ENCODE measurements at places on chromosomes 1 and 21.
A peak's percentile ranks its signal among the peaks of the same experiment; 100 is the strongest.

- no peak for DNase-seq
Measured at GRCh38 chr21:37874904-37875780, 41.1 kb downstream of the KCNJ6 start.

GRCh38 chr1:1237874-1238701 lies 6.1 kb downstream of the B3GALT6 start:
- no peak for DNase-seq

DNA sequence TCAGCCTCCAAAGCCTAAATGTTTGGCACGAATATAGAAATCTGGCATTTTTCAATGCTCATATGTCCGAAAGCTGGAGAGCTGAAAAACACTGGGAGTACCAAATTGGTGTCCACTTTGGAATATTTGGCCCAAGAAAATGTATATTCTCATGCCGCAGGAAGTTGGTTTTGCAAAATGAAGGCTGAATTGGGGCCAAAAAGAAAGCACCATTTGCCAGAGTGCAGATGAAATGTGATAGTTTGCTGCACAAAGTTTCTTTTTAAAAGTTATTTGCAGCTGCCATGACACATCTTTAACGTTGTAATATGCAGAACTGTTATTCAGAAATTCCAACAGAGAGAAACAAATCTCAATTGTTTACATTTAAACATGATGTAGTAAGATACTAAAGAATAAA lies 124.2 kb upstream of the LYPLAL1 start:
- no peak for DNase-seq

DNA sequence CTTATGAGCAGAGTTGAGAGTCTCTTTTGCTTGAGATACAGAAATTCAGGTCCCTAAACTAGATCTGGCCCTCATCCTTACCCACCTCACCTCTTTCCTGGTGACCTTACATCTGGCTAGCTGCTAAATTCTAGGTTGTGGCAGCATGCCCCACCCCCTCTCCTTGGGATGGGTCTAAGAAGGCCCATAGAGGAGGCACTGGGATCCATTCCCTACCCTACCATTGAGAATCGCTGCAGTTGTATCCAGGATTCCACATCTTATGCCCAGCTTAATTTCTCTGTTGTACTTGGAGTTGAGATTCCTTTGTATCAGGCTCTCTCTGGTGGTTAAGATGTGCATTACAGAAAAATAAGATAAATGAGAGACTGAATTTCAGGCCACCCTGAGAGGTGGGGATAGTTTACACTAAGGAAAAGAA lies 9.5 kb upstream of the TMEM39B start:
- peak; percentile 66 for DNase-seq

- DNase-seq, result no peak
Measured at GRCh38 chr1:183223467-183223866, 37.4 kb downstream of the LAMC2 start.

- no peak for DNase-seq
Measured at GRCh38 chr21:46141767-46142581, 13.4 kb downstream of the FTCD start.

GRCh38 chr1:98388441-98388840 lies 273.1 kb upstream of the SNX7 start:
- DNase-seq, result no peak

GRCh38 chr1:180863158-180863775 lies 49.4 kb upstream of the KIAA1614 start:
- DNase-seq, result peak; percentile 32

GRCh38 chr1:70372426-70372825 lies 17.9 kb upstream of the ANKRD13C start:
- DNase-seq, result no peak

DNA sequence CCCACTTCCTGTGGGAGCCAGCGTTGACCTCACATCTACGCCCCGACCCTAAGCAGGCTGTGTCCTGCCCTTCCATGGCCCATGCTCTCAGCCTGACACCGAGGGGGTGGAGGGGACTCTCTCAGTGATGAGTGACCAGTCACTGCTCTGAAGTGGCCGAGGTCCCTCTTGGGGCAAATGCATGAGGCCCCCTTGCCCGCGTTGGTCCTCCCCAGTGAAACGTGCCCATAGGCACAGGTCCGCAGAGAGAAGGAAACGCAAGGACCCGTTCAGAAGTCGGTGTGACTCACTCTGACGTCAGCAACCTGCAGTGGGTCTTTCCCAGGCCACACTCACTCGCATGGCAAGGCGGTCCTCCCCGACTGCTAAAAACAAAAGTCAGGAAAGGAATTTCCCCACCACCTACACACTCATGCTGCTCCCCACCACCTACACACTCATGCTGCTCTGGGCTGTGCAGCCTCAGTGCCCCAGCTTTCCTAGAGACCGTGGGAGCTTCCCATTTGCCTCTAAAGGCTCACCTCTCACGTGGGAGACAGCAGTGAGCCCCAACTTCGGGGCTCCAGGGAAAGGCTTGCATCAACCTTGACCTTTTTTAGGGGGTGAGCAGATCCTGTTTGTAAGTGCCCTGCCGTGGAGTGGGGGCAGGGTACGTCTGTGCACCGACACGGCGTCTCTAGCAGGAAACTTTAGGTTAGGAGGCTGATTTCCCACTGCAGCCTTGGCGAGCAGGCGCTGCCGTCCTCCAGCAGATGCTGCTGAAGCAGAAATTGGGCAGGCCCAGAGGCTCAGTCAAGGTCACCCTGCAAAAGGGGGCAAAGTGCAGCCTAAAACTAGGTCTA lies 11.4 kb downstream of the UBASH3A start:
- peak; percentile 37 for DNase-seq

DNA sequence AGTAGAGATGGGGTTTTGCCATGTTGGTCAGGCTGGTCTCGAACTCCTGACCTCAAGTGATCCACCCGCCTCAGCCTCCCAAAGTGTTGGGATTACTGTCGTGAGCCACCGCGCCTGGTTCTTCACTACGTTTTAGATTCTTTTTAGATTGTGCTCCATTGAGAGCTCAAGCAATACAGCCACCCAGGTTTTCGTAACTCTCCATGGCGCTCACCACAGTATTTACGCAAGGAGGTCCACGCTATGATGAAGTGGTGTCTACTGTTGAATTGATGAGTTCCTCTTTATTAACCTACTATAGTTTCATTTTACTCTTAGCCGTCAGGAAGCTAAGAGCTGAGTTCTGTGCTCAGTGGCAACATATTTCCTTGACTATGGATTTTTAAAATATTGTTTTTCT lies 1.8 kb upstream of the KIF1B start:
- no peak for DNase-seq

- DNase-seq, result no peak
Measured at GRCh38 chr21:29379517-29380054, 80.9 kb downstream of the BACH1 start.

DNA sequence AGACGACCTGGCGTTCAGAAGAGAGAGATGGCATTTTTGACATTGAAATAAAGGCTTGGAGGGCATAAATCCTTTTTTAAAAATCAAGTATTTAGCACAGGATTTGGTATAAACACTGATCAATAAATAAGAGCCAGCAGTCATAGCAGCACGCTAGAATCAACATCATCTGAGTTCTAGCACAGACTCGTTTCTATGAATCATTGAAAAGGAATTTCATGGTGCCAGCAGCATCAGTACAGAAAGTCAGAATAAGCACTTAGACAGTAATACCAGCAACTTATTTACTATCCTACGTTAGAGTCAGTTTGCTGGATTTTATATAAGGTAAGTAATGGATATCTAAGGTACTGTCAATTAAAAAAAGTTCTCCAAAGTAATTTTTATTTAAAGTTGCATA lies 119.3 kb downstream of the HLCS start:
- DNase-seq, result peak; percentile 40

DNA sequence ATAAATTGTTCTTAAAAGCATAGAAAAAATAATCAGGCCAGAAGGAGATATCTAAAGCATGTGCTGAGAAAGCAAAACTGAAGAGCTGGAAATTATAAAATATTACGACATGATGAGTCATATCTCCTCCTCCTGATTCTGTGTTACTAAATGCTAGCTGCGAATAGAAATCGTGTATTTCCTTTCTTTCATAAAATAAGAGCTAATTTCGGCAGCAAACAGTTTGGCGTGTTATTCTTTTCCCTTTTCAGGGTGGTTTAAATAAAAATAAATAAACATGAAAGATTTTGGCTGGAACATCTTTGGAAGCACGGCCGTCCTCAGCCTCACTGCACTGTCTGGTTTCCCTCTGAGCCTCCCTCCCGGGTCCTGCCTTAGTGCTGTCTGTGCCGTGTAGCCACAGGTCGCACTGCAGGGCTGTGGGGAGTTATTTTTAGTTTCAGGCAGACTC lies 56.0 kb downstream of the ADARB1 start:
- DNase-seq, result peak; percentile 72

GRCh38 chr1:62356257-62356835 lies 37.1 kb upstream of the KANK4 start:
- DNase-seq, result no peak
